ENCODE measurements at places on chromosomes 2 and 18.

- no peak for DNase-seq
Observed at GRCh38 chr2:160257743-160258491, 57.8 kb upstream of the ITGB6 start.

DNA sequence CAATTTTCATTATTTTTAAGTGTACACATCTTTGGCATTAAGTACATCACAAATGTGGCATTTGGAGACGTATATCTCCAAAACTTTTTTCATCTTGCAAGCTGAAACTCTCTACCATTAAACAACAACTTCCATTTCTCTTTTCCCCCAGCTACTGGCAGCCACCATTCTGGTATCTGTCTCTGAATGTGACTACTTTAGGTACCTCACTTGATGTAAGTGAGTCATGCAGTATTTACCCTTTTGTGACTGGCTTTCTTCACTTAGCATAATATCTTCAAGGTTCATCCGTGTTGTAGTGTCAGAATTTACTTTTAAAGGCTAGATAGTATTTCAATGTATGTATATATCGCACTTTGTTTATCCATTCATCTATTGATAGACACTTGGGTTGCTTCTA is 17.0 kb downstream of the BABAM2 start:
- DNase-seq: no peak

- DNase-seq: no peak
Observed at GRCh38 chr2:134395779-134396178, 141.9 kb downstream of the MGAT5 start.

GRCh38 chr2:8312861-8313830 is 368.7 kb upstream of the ID2 start:
- DNase-seq: no peak

- no peak for DNase-seq
Observed at GRCh38 chr2:144349674-144350073, 170.2 kb downstream of the ZEB2 start.

- no peak for DNase-seq
Observed at GRCh38 chr2:186201371-186201770, 284.7 kb upstream of the ZC3H15 start.

- no peak for DNase-seq
Observed at GRCh38 chr2:206823178-206823577, 57.8 kb downstream of the FASTKD2 start.

GRCh38 chr18:12598181-12598930 is 59.6 kb downstream of the SPIRE1 start:
- DNase-seq: no peak

DNA sequence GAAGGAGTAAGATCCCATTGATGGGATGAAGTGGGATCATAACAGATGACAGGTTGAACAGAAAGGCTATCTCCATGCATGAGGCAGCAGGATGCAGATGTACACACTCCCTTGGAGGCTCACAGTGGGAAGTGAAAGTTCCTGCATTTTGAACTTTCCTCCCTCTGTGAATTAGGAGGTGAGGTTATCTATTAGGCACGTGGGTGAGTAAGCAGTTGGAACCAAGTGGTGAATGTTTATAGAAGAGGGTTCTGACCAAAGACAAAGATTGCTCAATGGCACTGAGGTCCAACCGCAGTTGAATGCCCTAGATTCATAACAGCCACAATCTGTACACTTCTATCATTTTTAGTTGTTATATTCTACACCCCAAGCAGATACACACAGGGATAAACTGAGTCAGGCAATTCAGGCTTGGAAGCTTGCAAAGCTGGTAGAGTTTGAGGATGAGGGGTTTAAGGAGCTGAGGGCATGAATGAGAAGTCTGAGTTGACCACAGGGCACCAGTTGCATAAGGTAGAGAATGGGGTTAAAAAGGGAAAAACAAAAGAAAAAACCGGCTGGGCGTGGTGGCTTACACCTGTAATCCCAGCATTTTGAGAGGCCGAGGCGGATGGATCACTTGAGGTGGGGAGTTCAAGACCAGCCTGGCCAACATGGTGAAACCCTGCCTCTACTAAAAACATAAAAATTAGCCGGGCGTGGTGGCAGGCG is 7.1 kb upstream of the KCMF1 start:
- DNase-seq: no peak

DNA sequence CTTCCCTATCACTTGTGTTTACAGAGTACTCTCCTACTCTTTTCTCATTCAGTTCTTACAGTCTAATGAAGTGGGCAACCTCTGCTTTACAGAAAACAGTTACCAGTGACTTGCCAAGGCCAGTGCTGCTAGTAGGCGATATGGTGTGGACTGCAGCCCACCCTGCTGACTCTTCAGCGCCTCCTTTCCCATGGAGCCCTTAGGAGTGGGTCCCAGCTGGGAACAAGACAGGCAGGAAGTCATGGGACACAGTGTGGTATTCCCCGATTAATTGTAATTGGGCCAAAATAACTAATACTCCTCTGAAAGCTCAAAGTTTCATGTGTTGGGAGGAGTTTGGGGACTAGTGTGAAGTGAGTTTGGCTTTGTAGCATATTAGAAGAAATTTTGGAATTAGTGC is 120.1 kb upstream of the EML6 start:
- no peak for DNase-seq

DNA sequence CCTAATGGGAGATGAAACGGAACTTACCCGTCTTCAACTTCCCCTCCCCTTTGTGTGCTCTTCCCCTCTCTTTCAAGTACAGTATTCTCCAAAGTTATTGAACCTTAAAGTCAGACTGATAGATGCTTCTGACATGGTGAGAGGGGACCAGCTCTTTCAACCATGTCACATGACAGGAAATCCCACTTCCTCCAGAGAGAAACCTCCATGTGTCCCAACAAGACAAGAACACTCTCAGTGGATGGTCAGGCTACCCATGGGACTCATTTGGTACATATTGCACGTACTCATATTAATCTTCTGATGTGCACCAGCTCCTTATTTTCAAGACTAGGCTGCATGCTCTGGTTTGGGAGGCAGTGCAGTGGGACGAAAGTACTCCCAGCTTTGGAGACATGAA is 44.6 kb upstream of the REG3G start:
- no peak for DNase-seq

- no peak for DNase-seq
Observed at GRCh38 chr2:8019934-8020333, 661.9 kb upstream of the ID2 start.

DNA sequence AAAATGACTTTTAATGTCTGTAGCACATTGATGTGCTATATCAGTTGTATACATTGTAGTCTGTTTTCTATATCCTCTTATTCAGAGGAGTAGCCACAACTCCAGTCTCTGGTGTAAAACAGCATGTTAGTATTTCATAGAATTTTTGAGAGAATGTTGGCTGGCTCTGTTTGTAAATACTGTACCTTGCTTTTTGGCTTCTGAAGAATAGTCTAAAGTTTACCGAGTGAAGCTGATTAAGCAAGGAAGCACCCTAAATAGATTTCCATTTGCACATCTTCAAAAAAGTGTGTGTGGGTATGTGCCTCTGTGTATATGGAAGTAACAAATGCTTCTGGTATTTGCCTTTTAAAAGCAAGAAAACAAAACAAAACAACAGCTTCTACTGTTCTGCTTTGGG is 50.5 kb downstream of the MAP4K4 start:
- no peak for DNase-seq

GRCh38 chr2:225494100-225494459 is 94.6 kb downstream of the NYAP2 start:
- no peak for DNase-seq

DNA sequence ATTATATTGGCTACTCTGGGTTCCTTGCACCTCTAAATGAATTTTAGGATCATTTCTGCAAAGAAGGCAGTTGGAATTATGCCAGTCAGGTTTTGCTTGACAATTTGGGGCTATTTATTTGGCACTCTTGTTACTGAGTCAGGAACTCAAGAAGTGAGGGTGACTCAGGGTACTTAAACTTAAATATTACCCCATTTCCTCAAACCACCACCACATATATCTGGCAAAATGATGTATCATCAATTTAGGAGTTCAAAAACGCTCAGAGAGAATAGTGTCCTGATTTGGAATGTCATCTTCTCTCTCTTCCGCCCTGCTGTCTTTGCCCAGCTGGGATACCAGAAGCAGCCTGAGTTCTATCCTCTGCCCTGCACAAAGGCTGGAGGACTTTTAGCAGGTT is 2.4 kb upstream of the THNSL2 start:
- DNase-seq: no peak

GRCh38 chr18:55448420-55448819 is 139.6 kb downstream of the TCF4 start:
- no peak for DNase-seq

DNA sequence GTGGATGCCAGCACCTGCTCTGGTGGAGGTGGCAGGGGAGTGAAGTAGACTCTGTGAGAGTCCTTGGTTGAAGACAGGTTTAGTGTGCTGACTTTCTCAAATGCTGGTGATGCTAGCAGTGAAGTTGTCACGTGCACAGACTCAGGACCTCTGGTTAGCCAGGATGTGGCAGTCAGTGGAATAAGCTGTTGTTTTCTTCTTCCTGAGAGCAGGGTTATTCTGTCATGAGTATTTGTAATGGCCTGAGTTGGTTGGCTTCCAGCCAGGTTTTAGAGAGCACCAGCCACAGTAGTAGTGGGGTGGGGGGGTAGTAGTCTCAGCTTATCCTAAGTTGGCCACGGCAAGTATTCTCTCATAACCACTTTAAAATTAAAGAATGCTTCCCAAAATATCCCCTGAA is 238.5 kb upstream of the FBXO11 start:
- no peak for DNase-seq

DNA sequence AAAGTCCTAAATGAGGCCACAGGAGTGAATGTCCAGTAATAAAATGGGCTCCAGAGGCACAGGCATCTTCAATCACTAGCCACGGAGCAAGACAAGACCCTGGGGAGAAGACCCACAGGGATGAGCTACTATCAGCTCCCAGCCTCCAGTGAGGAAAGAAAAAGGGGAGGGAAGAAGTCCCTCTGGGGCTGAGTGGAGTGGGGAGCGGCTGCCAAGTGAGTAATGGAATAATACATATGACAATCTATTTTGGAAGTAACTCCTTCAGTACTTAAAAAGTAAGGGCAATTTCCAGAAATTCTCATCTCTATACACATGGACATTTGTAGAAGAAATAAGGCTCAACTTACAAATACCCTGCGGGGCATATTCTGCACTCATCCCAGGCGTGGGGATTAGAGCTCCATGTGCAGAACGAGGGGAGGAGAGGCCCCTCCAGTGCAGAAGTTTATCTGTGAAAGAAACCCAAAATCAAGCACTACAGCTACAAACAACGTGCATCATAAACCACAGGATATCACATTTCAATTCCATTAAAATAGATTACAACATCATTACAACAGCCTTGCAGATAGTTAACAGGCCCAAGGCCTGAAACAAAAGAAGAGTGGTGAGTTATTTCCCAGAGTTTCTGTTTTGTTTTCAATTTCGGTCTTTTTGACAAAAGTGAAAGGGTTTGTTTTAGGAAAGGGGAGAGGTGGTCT is 84.9 kb downstream of the BCL11A start:
- no peak for DNase-seq

DNA sequence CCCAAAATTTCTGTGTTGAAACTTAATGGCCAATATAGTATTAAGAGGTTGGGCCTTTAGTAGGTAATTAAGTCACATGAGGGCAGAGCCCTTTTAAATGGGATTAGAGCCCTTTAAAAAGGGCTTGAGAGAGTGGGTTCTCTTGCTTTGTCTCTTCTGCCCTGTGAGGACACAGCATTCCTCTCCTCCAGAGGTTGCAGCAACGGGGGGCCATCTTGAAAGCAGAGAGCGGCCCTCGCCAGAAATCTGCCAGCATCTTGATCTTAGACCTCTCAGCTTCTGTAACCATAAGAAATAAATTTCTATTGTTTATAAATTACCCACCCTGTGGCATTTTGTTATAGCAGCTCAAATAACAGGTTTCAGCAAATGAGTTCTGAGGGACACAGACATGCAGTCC is 305.0 kb upstream of the LRP1B start:
- no peak for DNase-seq

- DNase-seq: no peak
Observed at GRCh38 chr2:230772156-230772555, 59.5 kb downstream of the CAB39 start.

DNA sequence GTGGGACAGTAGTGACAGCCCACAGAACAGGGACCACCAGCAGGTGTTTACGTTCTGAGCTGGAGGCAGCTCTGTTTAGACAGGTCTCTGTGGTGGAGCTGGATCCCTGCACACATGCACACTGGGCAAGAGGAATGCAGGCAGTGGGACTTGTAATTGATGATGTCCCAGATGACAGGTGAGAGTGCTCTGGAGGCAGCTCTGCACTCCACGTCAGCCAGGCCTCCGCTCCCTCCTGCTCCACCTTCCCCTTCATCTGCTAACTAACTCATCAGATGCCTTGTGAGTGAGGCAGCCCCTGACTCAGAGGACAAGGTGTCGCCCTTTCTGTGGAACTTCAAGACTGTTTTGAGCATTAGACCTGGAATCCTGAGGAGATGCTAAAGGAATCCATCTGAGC is 53.2 kb downstream of the SH3YL1 start:
- DNase-seq: no peak

- DNase-seq: no peak
Observed at GRCh38 chr2:239780236-239780994, 244.7 kb downstream of the NDUFA10 start.

DNA sequence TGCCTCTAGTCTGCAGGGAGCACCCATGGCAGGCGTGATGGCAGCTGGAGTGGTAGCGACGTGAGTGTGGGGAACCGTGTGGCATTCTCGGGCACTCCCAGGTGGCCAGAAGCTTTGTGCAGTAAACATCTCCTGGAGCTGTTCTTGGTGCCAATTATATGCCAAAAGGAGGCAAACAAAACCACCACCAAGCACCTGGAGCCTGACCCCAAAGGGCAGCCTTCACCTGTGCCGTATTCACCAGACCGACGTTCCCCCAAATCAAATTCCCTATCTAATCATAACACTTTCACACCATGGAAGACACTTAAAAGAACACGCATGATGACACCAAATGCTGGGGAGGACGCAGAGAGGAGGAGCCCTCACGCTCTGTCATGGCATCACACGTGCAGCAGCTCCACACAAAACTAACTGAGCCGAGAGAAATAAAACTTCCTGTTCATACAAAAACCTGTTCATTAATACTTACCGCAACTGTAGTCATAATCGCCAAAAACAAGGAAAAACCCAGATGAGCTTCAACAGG is 123.6 kb downstream of the EIPR1 start:
- no peak for DNase-seq

DNA sequence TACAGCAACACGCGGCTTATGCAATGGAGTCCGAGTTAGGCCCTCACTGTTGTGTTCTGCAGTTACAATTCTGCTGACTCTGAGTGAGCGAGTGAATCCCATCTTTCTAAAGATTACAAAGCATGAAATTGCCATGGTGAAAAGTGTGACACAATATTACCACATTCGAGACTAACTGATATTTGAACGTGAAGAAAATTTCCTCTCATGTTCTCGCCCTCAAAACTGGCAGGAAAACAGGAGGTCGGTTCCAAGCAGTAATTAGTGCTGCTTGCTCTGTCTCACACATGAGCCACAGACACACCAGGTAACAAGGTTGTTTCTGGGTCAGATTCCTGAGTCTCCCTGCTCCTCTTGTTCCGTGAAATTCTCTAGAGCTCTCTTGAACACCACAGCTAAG is 93.7 kb upstream of the RIOK3 start:
- DNase-seq: no peak

- no peak for DNase-seq
Observed at GRCh38 chr18:36543991-36544725, 246.6 kb downstream of the FHOD3 start.

All from activated T-cell treated with anti-CD3 and anti-CD28 coated beads for 1 hour (primary cell).